NCI-H187 (cell line): ENCODE measurements at places on chromosomes 11 and 22.

DNA sequence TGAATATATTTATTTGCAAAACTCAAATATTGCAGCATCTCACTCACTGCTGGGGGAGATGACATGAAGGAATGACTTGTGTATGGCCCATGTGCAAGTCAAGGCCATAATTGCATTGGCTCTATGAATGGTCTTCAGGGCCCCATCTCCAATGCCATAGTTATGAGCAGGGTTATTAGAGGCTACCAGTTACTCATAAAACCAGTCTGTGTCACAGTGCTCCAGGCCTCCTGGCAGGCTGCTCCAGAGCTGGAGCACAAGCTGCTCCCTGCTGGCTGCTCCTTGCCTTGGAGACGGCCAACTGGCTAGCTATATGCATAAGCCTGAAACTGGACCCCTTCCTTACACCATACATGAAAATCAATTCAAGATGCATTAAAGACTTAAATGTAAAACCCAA, 145.7 kb downstream of the TRPC6 start:
- DNase-seq = no peak

GRCh38 chr11:70901951-70902521, 350.3 kb downstream of the SHANK2 start:
- no peak for DNase-seq

DNA sequence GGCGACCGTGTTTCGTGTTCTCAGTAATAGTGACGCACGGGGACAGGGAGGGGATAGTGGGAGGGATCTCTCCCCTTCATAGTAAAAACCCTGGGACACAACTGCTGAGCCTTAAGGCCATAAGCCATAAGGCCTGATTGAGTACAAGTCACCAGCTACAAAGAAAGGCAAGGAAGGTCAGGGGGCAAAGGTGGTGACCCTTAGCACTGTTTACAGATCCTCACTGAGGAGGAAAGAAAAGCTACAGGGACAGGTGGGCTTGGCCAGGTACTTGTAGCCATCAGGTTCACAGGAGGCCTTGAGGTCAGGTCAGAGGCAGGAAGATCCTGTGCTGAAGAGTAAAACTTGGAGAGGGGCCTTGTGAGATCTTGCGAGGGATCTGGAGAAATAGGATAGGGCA, 15.1 kb upstream of the AMPD3 start:
- DNase-seq = no peak

GRCh38 chr22:28381429-28382167, 298.0 kb downstream of the TTC28 start:
- no peak for DNase-seq

GRCh38 chr22:24097961-24098391, 83.3 kb upstream of the SUSD2 start:
- DNase-seq = no peak

DNA sequence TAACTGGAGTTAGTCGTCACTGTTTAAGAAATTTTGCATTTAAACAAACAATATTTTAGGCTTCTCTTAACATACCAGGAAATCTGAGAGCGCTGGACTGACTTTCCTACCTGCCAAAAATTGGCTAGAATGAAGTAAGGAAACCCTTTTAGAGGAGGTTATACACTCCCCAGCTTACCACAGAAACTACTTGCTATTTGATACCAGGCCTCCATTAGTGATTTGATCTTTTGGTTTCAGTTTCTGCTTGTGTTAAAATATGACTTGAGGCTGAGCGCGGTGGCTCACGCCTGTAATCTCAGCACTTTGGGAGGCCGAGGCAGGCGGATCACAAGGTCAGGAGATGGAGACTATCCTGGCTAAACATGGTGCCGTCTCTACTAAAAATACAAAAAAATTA, 419.9 kb downstream of the LRRC4C start:
- no peak for DNase-seq

- no peak for DNase-seq
Observed at GRCh38 chr11:73099512-73100266, 42.4 kb downstream of the FCHSD2 start.

- no peak for DNase-seq
Observed at GRCh38 chr22:27046086-27046485, 388.7 kb downstream of the MIAT start.

DNA sequence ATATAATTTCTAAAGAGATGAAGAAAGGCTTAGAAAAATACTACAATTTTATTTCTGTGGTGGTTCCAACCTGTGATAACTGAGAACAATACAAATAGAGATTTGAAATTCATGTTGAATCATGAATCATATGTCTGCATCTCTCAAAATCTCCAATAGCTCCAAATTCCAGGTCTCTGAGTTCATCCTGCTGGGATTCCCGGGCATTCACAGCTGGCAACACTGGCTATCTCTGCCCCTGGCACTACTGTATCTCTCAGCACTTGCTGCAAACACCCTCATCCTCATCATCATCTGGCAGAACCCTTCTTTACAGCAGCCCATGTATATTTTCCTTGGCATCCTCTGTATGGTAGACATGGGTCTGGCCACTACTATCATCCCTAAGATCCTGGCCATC, at the start of gene OR56B1:
Gene OR56B1 (plus strand): TSS at position 53 of the 400 bp plus-strand sequence. CDS start 69 bp downstream, at position 122.
- DNase-seq = no peak

DNA sequence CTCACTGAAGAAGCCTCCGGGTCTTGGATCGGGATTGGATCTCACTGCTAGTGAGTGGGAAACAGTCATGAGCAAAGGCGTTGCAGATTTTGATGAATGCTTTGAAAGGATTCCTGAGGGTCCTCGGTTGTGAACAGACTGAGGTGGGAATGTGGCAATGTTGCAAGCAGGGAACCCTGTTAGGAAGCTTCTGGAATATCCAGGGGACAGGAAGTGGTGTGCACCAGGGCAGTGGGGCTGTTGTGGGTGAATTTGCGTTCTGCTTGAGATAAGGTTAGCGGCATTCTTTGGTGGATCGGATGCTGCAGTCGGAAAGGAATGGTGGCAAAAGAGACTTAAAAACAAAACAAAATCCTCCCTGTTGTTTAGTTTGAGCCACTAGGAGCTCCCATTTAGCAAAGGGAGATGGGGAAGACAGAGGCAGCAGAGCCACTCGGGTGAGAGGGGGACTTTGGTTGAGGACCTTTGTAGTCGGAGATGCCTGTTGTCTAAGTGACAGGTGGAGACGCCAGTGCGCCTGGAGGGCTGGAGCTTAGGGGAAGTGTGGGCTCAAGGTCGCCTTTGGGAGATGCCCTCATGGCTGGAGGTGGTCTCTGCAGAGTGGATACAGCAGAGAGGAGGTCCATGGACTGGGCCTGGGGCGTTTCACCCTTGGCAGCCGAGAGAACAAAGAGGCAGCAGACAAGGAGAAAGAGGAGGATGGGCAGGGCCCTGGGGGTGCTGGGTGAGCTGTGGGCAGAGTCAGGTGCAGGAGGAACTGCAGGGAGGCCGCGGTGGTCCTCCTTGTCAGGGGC, 37.6 kb downstream of the CSF2RB start:
- no peak for DNase-seq

GRCh38 chr11:65445604-65446445, 23.2 kb downstream of the NEAT1 start:
- DNase-seq = no peak

- DNase-seq = no peak
Observed at GRCh38 chr22:42425337-42425988, 6.7 kb downstream of the NFAM1 start.

DNA sequence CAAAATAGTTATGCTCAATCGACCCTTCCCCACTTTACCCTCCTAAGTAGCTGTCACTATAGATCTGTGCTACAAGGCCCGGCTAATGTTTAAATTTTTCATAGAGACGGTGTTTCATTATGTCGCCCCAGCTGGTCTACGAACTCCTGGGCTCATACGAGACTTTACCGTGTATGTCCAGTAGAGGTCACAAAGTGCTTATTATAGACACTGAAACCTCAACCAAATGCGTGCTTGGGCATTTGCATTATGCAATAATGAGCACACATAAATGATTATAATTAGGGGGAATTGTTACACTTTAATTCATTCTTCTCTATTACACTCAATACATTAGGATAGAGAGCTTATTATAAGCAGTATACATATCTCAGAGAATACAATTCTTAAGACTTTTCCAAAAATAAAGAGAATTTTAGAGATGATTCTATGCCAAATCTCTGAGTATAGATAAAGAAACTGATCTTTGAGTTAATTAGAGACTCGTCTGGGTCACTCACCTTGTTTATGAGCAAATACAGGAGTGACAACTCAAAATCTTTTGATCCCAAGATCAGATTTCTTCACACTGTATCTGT, 12.5 kb upstream of the MRPL16 start:
- no peak for DNase-seq

DNA sequence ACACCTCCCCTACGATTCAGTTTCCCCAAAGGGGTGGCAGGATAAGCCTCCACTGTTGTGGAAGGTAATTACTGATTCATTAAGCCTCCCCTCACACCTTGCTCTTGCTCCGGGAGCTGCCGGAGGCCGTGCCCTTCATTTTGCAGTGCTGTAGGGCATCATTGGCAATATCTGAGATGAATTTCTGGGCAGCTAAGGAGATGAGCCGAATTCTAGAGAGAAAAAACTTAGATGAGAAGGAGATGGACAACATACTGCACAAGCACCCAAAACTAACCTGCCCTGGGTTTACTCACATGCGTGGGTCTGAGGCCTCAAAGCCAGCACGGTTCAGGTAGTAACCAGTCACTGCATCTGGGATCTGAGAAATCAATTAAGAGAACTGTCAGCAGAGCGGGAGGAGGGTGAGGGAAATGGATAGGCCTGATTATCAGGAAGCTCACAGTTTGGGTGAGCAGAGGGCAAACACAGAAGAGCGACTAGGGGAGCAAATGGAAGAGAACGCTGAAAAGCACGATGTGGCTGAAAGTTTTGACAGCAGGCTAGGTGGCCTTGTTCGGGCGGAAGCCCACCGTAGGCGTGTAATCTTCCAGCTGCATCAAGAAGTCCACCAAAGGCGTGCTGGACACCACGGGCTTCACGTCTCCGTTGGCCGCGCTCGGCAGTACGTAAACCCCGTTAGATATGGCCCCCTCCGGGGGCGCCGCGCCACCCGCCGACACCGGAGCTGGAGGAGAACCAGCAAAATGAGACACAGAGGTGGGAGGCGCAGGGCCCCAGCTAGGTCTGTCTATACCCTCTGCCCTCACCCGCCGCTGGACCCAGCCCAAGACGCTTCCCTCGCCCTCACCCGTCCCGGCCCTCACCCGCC, 689 bp downstream of the TAF10 start:
- no peak for DNase-seq

- no peak for DNase-seq
Observed at GRCh38 chr22:25758316-25758715, 16.3 kb downstream of the MYO18B start.

DNA sequence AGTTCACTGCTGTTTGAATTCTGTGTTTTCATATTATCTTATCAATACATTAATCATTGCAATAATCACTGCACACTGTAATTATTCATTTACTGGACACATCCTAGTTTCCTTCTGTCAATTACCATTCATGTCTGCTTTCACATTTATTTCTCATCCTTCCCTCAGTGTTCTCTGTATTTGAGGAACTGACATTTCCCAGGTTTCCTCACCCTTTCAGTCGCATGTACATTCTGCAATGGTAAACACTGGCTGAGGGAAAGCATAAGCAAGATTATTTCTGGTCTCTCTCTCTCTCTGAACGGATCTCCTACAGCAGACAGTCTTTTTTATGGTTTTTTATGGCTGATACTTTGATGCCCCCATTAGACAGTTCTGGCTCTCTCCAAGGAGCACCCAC, 4.2 kb upstream of the HBD start:
- no peak for DNase-seq

- DNase-seq = no peak
Observed at GRCh38 chr11:81007046-81007445, 1566.2 kb upstream of the TENM4 start.

DNA sequence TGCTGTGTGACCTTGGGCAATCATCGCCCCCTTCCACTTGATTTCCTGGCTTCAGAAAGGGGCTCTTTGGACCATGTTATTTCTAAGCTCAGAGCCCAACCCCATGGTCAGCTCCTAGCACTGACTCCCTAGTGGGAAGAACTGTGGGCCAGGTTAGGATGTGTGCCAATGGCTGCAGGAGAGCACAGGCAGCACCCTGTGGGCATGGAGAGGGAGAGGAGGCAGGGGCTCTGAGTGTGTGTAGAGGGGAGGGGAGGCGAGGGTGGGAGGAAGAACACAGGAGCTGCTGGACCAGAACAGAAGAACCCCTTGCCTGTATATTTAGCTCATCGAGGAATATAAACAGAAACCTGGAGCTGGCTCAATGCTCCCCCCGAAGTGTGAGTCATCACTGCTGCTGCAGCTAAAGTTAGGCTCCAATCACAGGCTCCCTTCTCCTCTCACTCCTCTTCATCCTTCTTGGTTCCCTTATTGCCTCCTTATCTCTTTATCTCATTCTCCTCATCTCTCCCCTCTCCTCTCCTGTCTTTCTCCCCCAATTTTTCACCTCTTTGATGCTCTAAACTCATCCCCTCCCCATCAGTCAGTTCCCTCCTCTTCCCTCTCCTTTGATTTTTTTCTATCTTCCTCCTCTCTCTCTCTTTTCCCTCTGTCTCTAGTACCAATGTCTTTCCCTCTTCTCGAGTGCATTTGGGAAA, 14.5 kb upstream of the RPS19BP1 start:
- no peak for DNase-seq

- no peak for DNase-seq
Observed at GRCh38 chr22:40862537-40862936, 624 bp upstream of the DNAJB7 start.

DNA sequence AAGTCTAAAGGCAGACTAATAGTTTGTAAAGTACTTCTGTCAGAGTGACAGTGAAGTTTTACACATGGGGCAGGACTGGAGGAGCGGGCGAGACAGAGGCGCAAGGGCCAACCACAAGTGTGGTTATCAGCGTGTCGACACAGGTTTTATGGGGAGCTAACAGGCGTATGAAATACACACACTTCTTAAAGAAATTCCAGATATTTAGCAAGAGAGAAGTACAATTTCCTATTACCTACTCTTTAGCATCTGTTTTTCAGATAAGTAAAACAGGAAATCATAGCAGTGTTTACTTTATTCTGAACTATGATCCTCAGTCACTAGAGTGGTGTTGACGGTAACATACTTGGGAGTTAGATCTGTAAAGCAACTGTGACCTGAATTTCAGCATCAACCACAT, 22.5 kb downstream of the VSIG10L2 start:
- DNase-seq = no peak

- no peak for DNase-seq
Observed at GRCh38 chr11:76734456-76735420, 48.4 kb upstream of the TSKU start.

- no peak for DNase-seq
Observed at GRCh38 chr22:49619301-49619700, 208.4 kb downstream of the BRD1 start.

GRCh38 chr22:32567544-32567943, 92.9 kb downstream of the FBXO7 start:
- DNase-seq = no peak

DNA sequence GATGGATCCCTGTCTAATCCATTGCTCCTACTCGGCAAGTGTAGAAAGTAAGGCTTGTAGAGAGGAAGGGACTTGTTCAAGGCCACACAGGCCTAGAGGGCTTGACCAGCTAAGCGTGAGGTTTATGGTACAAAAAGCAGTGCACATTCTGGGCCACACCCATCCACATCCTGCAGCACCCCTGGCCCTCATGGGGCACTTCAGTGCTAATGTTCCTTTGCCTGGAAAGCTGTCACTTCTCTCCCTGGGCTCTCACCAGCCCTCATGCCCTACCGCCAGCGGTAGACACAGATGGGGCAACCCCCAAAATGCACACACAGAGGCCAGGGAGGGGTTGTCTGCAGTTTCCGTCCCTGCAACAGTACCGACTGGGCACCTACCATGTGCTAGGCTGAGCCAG, 7.1 kb upstream of the MGAT3 start:
- DNase-seq = no peak
